ENCODE measurements at places on chromosomes 3 and 15.

DNA sequence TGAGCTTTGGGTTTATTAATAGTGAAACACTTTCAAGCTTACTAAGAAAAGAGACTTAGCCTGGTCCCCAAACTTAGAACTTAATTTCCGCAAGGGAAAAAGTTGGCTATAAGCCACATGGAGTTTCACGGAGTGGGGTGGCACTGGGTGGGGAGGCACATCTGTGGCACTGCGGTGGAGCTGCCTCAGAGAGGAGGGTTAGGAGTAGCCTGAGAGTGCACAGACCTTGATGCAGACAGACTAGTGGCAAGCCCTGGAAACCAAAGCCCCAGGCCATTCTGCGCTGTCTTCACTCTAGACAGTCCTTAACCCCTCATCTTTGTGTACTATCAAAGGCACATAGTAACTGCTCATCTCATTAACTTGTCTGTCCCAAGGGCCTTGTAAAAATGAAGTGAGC, 22.0 kb downstream of the CXCR6 start:
- DNase-seq, result no peak

DNA sequence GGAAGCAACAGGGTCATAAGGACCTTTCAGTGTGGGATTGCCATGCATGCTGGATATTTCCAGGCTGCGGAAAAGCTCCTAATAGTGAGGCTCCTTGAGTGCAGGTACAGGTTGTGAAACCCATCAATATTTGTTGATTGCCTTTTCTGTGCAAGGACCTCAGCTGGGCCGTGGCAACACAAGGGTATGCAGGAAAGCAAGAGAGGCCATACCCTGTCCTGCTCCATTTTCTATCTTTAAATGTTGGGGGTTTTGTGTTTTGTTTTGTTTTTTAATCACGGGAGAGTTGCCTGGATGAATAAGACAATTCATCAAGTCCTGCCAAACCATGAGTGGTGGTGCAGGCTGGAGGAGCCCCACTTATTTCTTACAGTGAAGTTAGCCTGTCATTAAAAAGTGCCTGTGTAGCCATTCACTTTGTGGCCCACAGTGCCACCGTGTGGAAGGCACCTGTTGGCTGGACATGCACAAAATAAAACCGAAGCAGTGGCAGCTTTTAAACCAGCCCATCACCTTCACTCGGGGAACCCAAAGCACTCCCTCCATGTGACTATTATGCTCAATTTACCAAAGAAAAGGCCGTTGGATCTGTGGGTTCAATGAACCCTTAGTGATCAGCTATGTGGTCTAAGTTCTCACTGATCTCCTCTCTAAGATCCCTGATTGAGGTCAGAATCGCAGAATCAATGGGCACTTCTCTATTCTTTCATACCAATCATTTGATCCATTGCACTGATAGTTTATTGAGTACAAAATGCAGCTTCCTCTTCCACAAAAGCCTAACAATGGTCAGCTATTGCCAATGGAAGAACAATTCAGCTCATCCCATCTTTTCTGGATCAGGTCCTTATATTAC, 42.2 kb downstream of the CLDN18 start:
- DNase-seq, result no peak

GRCh38 chr3:55160241-55160983, 232.6 kb upstream of the LRTM1 start:
- no peak for DNase-seq

GRCh38 chr3:134054231-134054630, 24.5 kb upstream of the SLCO2A1 start:
- no peak for DNase-seq

DNA sequence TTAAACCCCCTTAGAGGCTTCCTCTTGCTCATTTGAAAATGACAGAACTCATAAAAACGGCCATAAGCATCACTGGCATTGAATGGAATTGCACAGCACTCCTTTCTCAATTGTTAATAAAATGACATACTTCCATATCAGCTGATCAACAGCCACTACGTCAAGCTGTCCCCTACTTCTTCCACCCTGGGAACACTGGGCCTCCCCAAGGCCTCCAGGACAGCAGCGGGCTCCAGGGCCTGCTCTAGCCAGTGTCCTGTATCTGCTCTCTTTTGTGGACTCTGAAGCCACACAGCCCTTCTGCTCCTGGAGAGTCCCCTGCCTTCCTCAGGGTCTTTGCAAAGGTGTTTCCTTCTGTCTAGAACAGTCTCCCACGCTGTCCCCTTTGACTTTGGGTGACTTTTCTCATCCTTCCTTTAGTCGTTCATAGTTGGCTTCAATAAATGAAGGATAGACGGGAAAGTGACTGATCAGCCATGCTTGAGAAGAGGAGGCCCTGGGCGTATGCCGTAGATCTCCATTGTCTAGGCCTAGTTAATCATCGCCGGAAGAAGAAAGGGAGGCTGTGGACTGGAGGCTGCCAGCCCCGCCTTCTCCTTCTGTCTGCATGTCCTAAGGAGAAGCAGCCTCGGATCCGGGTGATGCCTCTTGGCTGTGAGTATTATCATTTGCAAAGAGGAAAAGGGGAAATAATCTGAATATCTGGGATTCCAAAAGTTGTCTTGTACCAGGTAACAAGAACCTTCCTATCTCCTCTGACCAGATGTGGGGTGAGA, 4.7 kb upstream of the THSD4 start:
- DNase-seq, result no peak

DNA sequence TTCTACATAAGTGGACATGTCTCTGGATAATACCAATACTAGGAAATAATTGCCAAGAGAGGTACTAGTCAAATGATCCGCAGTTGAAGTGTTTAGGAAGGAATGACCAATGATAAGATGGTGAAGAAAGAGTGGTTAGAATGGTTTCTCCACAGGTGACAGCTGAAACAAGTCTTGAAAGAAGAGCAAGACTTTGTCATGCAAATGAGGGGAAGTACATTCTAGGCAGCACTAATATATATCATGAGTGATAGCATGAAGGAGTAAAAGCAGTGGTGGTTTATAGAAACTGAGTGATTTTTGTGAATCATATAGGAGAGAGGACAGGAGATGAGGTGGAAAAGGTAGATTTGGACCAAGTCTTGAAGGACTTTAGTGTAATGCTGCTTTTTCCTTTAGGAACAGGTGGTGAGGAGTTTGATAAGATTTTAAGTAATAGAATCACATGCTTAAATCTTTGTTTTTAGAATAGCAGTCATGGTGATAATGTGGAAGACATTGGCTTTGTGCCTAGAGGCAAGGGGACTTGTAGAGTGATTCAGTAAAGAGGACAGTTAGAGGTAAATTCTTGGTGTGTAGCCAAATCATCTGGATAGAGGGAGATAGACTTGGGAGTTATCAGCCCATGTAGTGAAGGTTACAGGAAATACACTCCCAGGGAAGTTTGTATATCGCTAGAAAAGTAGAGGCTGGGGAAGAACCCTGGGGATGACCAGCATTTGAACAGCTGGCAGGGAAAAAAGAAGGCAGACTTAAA, 31.9 kb downstream of the SLMAP start:
- no peak for DNase-seq

DNA sequence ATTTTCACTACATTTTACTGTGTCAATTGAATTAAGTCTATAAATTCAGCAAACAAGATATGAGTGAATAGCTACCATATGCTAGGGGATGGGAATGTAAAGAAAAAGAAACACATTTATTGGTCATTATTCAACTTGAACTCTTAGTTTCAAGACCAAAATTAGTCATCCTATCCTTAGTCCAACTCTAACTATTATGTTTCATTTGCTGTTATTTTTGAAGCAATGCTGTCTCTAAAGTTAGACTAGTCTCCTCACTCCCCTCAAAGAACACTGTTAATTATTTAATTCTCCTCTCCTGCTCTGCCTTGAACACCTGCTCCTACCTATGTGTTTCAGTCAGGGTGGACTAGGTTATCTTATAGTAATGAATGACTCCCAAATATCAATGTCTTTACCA, 920.9 kb downstream of the TUSC7 start:
- no peak for DNase-seq

GRCh38 chr15:49644364-49644794, 23.5 kb downstream of the DTWD1 start:
- no peak for DNase-seq

- DNase-seq, result no peak
Measured at GRCh38 chr3:4709341-4709740, 216.2 kb downstream of the ITPR1 start.

- no peak for DNase-seq
Measured at GRCh38 chr3:50474717-50475116, 28.7 kb downstream of the CACNA2D2 start.
